ENCODE measurements at places on chromosomes 6 and 20. TPM values are rescaled to one million over a fixed set of nuclear protein-coding genes. Genes with fewer than 3 reads are reported as not detected.

The GSTA3 gene
- not detected for total RNA-seq

The HLA-DRB1 gene
- total RNA-seq, result 1.1 TPM

The UBD gene
- not detected for total RNA-seq

The CLPSL1 gene
- not detected for total RNA-seq

The MACROD2 gene
- total RNA-seq, result 4.0 TPM

The AVP gene
- not detected for total RNA-seq

The CBFA2T2 gene
- 11.2 TPM for total RNA-seq

The LAMA5 gene
- 2.2 TPM for total RNA-seq

The TRAPPC3L gene
- 0.29 TPM for total RNA-seq

The NEDD9 gene
- total RNA-seq, result 23.0 TPM

DNA sequence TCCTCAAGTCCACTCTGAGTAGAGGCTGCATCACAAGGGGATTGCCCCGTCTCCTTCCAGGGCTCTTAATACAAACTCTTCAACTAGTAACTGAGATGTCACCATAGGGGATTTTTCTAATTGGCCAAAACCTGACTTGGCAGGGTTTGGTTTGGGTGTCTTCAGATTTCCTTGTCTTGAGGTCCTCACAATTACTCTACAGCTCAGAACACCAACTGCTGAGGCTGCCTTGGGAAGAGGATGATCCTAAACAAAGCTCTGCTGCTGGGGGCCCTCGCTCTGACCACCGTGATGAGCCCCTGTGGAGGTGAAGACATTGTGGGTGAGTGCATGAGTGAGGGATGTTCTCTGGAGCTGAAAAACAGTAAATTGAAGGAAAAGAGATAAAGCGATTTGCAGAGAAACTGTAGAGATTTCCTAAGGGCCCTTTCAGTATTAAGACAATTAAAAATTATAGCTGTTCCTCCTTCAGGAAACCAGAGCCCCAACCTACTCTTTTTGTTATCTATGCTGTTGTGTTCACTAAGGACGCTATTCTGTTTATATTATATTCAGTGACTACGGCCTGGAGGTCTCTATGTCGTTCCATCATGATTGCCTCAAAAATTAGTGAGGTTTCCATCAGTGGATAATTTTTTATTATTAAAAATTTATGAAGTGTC lies at the start of gene HLA-DQA1:
Gene HLA-DQA1, plus strand, starts transcription at position 188 of the 662 bp plus-strand sequence. Its CDS starts 53 bp downstream, at position 241.
- no peak for DNase-seq

GRCh38 chr6:20875369-20875963 lies 341.2 kb downstream of the CDKAL1 start:
- DNase-seq, result no peak

GRCh38 chr20:13202565-13202964 lies 18.5 kb upstream of the ISM1 start:
- no peak for DNase-seq

DNA sequence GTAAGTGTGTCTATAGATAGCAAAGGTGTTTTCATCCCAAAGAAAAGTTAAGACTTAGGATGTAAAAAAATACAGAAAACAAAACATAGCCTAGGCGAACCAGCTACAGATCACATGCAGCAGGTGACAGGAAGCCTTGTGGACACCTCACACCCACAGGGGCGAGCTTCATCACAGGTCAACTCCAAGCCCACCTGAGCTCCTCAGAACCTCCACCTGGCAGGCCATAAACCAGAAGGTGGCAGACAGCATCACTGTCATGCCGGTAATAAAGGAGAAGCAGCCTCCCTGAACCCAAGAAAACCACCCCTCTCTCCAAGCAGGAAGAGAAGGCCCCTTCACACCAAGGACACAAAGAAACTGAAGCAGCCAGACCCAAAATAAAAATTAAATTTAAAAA lies 1.0 kb downstream of the RALGAPA2 start:
- DNase-seq, result no peak

GRCh38 chr20:37801921-37802320 lies 101.0 kb upstream of the VSTM2L start:
- DNase-seq, result no peak

GRCh38 chr6:20252311-20252710 lies 40.0 kb upstream of the MBOAT1 start:
- DNase-seq, result no peak

- DNase-seq, result peak; percentile 92
Observed at GRCh38 chr6:137233911-137234863, 15.0 kb upstream of the IFNGR1 start.

DNA sequence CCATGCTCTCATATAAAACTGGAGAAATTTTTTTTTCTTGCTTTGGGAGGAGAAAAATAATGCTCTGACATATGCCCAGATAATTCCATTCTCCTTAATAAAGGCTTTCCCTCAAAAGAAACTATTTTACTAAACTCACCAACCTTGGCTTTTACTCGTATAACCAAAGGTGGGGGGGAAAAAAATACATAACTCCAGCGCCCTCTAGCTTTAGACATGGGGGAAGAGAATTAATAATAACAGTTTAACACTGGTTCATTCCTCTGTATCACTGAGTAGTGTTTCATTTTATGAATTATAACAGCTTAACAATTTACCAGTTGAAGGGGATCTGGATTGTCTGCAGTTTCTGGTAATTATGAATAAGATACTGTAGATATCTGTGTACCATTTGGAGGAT lies 1226.1 kb downstream of the GRIK2 start:
- DNase-seq, result no peak

GRCh38 chr6:106279179-106279578 lies 46.4 kb downstream of the ATG5 start:
- DNase-seq, result peak; percentile 27

DNA sequence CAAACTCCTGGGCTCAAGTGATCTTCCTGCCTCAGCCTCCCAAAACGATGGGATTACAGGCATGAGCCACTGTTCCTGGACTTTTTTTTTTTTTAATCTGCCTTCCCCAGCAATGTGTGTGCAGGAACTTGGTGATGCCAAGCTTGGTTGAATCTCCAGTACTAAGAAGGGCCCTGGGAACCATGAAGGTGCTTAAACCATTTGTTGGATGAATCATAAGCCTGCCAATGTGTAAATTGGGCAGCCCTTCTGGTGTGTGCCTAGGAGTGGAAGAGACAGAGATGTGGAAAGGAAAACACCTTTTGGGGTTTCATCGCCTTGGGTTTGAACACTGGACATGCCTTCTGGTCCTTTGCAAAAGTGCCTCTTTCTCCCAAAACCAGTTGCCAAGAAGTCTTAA lies 7.1 kb upstream of the SPO11 start:
- no peak for DNase-seq

DNA sequence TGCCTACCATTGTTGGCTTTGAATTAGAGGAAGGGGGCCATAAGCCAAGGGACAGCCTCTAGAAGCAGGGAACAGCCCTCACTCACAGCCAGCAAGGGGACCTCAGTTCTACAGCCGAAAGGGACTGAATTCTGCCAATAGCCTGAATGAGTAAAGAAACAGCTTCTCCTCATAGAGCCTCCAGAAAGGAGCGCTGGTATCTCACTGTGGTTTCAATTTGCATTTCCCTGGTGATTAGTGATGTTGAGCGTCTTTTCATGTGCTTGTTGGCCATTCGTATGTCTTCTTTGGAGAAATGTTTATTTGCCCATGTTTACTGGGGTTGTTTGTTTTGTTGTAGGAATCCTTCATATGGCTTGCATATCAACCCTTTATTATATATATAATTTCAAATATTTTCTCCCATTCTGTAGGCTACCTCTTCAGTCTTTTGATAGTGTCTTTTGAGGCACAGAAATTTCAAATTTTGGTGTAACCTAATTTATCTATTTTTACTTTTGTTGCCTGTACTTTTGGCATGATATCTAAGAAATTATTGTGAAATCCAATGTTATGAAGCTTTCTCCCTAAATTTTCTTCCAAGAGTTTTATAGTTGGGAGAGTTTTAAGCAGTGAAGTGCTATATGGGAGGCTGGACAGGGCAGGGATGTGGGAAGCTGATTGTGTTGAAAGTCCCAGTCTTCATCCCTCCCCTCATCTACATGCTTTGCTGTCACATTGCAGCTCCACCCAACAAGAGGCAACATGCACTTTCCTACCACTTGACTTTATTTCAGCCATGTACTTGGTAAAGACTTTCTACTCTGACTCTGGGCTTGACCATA lies 82.3 kb upstream of the SHLD1 start:
- no peak for DNase-seq

GRCh38 chr6:130018292-130018743 lies at the start of gene L3MBTL3:
TSS of gene L3MBTL3 (plus strand) at chr6:130018581. CDS start at chr6:130042700, 24,119 bp downstream.
- peak; percentile 97 for DNase-seq

GRCh38 chr6:132070356-132070755 lies 119.2 kb upstream of the CCN2 start:
- no peak for DNase-seq

DNA sequence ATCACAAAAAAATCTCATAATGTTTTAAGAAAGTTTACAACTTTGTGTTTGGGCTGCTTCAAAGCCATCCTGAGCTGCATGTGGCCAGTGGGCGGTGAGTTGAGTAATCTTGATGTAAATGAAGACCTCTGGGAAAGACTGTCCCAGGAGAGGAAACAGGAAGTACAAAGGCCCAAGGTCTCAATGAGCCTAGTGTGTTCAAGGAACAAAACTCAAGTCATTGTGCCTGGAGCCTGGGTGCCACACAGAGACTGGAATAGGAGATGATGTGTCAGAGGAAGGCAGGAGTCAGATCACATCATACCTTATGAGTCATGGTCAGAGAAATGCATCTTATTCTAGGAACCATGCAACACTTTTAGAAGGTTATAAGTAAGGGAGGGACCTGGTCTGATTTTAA lies 51.5 kb downstream of the COL19A1 start:
- DNase-seq, result peak; percentile 54

GRCh38 chr6:28269492-28269891 lies 2.5 kb downstream of the ZSCAN26 start:
- DNase-seq, result peak; percentile 85

GRCh38 chr6:159061805-159062563 lies 17.2 kb upstream of the TAGAP start:
- no peak for DNase-seq

- DNase-seq, result no peak
Observed at GRCh38 chr6:154157082-154157481, 118.0 kb downstream of the OPRM1 start.

DNA sequence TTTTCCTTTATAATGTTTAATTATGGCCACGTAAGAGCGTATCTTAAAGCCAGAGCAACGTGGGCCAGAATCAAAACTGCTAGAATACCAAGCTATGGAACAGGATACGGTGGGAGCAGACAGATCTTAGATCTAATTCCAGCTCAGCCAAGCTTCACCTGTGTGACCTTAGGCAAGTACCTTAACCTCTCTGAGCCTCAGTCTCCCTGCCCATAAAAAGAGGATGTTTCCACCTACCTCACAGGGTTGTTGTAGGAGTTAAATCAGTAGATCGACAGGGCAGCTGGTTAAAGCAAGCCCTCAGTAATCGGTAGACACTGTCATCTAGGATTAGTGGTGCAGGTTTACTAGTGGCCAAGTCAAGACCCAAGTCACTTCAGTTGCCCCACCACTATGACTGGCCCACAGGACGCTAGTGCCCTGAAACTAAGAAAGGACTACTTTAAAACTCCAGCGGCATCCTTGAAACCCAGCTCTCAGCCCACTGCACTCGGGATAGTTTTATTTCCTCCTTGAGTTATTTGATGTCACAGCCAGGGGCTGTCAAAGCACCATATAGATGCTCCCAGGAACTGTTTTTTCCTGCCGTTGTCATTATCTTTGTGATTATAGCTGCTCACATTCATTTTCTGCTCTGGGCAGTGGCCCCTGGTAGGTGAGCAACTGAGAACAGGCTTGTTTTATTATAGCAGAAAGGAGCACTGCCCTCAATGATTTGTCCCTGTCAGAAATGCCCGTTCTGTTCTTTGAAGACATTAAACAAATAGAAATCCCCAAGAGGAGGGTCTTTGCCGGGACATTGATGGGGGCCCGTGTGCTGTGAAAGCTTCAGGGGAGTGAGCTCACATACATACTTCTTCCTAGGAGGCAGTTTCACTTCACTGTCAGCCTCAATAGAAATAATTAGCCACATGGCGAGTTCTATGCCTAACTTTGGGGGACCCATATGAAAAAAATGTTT lies 63.1 kb downstream of the ISM1 start:
- no peak for DNase-seq

- peak; percentile 85 for DNase-seq
Observed at GRCh38 chr6:34414999-34415858, 10.6 kb downstream of the RPS10 start.

- no peak for DNase-seq
Observed at GRCh38 chr6:35664945-35665344, 23.8 kb downstream of the FKBP5 start.

GRCh38 chr6:107565165-107565723 lies 75.3 kb downstream of the SOBP start:
- DNase-seq, result no peak

DNA sequence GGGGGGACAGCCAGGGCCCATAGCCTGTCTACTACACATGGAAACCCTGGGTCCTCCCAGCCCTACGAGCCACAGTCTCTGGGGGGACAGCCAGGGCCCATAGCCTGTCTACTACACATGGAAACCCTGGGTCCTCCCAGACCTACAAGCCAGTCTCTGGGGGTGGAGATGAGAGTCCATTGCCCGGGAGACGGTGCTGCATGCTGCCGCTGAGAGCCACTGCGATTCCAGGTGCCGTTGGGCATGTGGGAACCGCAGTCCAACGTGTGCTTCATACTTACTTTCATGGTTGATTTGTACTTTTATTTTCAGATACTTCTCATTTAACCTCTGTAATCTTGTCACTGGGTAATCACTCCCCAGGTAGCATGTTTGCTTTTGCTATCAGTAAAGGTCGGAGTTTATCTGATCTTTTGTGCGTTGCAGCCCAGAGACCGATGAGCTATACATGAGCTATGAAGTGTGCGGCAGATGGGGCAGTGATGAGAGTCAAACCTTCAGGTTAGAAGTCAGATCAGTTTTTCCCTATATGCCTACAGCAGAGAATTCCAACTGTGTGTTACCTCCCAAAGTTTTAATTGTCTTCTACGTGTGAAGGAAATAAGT lies 58.2 kb downstream of the SMOC2 start:
- no peak for DNase-seq

DNA sequence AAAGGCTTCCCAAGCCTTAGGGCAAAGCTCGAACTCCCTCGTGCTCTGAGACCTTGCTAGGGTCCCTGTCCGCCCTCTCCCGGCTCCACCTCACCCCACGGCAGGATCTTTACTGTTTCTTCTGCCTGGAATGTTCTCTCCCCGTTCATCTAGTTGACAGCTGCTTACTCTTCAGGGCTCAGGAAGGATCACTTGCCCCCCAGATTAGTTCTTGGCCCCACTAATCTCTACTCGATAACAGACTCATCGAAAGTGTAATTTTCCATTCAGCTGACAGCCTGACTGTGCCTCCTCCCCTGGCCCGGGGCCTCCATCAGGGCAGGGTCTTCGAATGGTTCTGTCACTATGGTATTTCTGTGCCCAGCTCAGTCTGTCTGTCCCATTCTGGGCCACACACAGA lies 3.1 kb downstream of the MAP1LC3A start:
- no peak for DNase-seq

DNA sequence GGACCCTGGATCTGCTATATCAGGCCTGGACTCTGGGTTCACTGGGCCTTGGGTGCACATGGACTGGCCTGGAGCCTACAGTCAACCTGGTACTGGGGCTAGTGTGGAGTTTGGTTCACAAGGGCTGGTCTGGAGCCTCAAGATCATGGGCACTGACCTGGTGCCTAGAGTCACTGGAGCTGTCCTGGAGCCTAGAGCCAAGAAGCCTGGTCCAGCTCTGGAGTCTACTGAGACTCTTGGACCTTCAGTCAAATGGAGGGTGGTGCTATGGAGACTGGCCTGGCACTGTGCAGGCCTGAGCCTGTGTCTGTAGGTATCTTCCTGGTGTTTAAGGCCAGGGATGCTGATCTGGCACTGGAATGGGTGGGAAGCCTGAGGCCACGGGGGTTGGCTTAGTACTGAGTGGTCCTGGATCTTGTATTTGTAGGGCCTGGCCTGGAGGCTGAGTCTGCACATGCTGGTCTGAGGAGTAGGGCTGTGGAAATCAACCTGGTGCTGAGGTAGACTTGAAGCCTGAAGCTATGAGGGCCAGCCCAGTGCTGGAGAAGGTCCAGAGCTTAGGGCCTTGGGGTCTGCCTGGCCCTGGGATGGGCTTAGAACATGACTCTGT lies 16.5 kb upstream of the WFDC9 start:
- peak; percentile 17 for DNase-seq
